ENCODE measurements at places on chromosomes 5 and 9.

DNA sequence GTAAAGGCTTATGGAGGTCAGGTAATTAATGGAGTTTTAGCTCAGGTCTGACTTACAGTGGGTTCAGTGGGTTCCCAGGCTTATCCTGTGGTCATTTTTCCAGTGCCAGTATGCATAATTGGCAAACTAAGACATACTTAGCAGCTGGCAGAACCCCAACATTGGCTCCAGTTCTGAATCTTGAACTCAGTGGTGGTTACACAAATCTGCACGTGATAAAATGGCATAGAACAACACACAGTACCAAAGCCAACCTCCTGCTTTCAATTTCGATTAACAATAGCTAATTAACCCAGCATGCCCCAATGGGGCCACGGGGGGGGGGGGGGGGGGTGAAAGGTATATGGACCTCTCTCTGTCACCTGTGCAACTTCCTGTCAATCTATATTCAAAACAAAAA is 19.0 kb upstream of the BARX1 start:
- DNase-seq, result peak; percentile 85

DNA sequence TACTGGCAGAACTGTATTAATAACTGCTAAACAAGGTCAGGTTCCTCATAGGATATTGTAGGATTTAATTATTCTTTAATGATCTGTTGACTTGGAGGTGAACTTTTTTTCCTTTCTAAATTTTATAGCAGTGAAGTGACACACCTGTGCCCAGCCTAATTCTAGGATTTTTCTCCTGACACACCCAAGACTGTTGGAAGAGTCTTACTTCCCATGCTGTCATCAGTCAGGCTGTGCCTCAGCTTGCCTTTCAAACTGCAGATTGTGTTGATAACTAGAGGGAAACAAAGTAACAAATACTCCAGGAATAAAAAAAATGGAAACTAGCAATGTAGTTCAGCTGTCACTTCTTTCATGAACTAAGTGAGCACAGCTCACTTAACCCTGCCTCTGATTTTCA is 22.0 kb downstream of the OTULIN start:
- no peak for DNase-seq

DNA sequence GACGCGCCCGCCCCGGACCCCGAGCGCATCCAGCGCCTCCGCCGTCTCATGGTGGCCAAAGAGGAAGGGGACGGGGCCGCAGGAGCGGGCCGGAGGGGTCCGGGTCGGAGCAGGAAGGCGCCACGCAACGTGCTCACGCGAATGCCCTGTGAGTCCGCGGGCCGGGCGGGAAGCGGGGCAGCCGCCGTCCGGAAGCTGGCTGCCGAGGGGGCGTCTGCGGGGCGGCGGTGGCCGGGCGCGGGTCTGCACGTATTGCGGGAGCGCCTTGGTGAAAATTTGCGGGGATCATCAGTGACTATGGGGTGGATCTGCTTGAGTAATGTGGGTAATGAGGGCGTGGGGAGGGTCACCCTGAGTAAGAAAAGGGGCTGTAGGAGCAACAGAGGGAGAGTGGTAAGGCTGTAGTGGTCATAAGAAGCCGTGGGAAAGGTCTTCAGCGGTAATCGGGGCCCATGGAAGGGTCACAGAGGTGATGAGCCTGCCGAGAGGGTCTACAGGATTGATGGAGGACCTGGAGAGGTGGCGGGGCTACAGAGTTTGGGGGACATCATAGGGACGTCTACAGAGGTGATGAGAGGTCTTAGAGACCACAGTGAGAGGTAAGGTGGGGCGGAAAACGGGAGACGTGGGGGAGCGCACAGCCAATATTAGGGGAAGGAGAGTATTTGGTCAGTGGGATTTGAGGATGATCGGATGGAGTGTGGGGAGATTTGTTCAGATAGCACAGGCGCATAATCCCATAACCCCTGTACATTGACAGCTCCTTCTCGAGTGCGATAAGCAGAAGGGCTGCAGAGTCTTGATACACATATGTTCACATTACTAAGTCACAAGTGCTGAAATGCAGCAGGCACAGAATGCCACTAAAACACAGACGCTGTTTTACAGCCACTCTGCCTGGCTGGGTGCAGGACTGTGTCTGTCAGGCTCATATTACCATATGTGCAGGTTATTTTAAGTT is 819 bp downstream of the LSM11 start:
- DNase-seq, result no peak

DNA sequence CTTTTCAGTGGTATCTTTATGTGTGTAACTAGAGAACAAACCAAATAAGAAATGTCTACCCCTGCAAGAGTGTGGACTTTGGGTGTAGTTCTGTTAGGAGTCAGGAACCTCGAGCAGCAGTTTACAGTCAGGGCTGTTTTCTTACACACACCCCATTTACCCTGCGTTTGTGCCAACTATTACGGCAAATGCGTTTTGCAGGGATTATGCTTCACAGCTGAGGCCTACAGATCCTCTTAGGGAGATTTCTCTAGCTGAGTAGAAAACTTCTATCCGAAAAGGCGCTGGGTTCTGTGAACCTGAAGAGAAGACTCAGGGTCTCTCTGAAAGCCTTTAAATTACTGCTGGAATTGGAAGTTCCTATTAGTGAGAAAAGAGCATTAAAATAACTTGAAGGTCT is 51.4 kb downstream of the ACER2 start:
- DNase-seq, result no peak

DNA sequence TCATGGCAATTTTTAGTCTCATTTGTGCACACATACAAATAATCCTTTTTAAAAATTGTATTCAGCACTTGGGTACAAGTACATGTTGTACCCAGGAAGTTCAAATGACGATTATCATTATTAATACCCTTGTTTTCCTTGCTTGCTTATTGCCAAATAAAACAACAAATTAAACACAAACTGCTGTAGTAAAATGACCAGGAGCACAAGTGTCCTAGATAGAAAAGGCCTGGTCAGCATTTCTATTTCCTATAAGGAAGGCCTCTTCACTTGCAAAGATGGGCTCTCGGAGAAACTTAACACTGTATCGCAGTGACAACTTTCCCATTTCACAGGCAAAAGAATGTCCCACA is 34.7 kb upstream of the PLPP1 start:
- no peak for DNase-seq

DNA sequence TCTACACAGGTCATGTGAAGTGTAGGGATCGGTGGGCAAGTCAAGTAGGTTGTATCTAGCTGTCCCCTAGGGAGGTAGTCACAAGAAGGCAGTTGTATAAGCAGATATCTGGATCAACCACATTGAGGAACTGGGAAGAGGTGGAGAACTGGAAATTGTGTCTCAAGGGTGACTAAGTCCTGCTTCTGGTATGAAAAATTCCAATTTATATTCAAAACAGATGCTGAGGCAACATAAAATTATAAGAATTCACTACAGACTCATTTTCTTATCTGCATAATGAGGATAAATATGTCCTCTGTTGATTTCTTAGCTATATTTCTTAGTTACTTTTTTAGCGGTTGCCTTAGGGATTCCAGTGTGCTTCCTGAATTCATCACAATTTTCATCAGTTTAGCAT is 46.8 kb downstream of the GALNT12 start:
- no peak for DNase-seq

- peak; percentile 41 for DNase-seq
Observed at GRCh38 chr5:121949885-121950284, 11.9 kb upstream of the SRFBP1 start.

All from NCI-H2029 treated with DMSO at 0.1 percent for 48 hours (cell line).